ENCODE measurements at places on chromosomes 2 and 18.

DNA sequence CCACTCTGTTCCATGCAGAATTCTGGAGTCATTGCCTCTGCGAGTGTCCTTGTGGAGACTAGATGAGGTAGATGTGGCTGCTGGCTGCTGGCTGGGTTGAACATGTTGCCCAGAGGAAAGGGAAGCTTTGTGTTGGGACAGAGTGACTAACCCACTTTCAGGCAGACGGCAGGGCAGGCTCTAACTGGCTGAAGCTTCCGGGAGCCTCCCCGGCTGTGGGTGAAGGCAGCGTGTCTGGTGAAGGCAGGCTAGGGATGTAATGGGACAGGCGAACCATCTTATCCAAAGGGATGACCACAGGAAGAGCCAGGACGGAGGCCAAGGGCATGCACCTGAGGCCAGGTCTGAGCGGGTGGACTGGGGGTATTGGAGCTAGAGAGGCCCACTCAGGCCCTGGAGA is 16.0 kb downstream of the ASPRV1 start:
- H3K4me3 ChIP-seq: no peak overlapping the region
- no peak for DNase-seq
- H3K36me3 ChIP-seq: no peaks in the 10 kb centered on the region
- no peak overlapping the region for H3K27ac ChIP-seq

GRCh38 chr18:6056171-6056910 is 161.0 kb upstream of the TMEM200C start:
- DNase-seq: peak; percentile 11
- H3K4me1 ChIP-seq: peaks cover 37% of the 10 kb centered on the region
- H3K27ac ChIP-seq: peak overlapping the region; percentile 28
- no peaks in the 10 kb centered on the region for H3K27me3 ChIP-seq
- H3K4me3 ChIP-seq: no peak overlapping the region

DNA sequence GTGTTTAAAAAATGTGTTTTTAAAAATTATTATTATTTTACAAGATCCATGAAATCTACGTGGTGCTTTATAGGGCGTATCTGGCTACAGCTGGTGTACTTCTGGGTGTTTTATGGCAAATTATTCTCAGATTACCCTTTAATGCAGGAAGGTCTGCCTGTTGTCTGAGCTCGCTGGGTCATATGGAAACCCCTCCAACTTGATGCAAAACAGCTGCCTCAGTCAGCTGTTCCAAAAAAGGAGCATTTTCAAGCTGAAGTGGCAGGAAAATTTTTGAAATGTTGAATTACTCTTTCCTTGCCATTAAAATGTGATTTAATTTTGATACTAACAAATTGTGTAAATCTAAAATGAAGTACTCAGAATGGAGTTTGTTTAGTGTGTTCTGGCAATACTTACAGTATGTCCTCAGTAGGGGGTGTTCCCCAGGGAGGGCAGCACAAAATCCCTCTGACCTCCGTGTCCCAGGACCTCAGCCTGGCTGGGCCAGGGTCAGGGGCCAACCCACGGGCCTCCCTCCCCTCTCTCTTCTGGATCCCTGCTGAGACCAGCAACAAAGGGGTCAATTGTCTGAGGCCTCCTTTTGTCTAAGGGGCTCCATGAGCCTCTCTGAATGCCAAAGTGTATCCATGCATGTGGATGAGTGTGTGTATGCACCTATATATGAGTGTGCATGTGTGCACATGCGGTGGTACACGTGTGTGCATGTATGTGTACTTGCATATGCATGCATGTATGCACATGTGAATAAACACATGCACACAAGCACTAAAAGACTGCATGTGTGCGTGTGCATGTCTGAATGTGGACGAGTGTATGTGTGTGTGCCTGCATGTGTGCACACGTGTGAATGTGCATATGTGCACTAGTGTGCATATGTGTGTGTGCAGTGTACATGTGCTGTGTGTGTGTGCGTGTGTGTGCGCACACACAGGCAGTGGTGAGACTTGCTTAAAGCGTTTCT is 105.4 kb downstream of the ACOXL start:
- peak; percentile 82 for DNase-seq
- peak overlapping the region; percentile 1 for H3K27ac ChIP-seq
- no peaks in the 10 kb centered on the region for H3K36me3 ChIP-seq
- H3K4me1 ChIP-seq: peaks cover 41% of the 10 kb centered on the region
- H3K4me3 ChIP-seq: peak overlapping the region; percentile 9
- H3K27me3 ChIP-seq: no peaks in the 10 kb centered on the region

DNA sequence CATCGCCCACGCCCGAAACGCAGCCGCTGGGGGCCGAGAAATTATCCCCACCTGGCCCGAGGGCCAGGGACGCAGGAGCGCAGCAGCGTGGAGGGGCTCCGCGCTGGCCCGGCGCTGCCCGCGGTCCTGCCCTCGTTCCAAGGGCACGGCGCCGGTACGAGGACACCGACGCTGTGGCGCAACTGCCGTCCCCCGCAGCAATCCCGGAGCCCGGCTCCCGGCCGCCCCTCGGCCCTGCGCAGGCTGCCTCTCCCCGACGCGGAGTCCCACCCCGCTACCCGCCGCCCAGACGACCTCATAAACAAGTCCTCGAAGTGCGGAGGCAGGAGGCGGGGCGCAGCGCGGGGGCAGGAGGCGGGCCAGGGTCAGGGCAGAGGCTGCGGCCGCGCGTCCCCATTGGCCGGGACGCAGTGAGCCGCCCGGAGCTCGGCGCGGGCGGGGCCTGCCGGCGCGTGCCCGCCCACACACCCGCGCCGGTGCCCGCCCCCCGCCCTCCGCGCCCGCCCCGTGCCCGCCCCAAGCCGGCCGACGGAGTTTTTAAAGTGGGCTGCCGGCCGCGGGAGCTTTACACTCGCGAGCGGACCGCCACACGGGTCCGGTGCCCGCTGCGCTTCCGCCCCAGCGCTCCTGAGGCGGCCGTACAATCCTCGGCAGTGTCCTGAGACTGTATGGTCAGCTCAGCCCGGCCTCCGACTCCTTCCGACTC is at the start of gene EPAS1:
EPAS1 (plus strand) TSS at position 568 of the 706 bp plus-strand sequence. CDS start 505 bp downstream, outside the sequence.
- peaks cover 8% of the 10 kb centered on the region for H3K4me1 ChIP-seq
- no peaks in the 10 kb centered on the region for H3K36me3 ChIP-seq
- H3K27ac ChIP-seq: no peak within 1 kb of the TSS
- DNase-seq: peak; percentile 81

GRCh38 chr18:76451396-76452331 is 43.4 kb downstream of the ZNF516 start:
- H3K27me3 ChIP-seq: no peaks in the 10 kb centered on the region
- peaks cover 2% of the 10 kb centered on the region for H3K36me3 ChIP-seq
- peak overlapping the region; percentile 67 for H3K27ac ChIP-seq

DNA sequence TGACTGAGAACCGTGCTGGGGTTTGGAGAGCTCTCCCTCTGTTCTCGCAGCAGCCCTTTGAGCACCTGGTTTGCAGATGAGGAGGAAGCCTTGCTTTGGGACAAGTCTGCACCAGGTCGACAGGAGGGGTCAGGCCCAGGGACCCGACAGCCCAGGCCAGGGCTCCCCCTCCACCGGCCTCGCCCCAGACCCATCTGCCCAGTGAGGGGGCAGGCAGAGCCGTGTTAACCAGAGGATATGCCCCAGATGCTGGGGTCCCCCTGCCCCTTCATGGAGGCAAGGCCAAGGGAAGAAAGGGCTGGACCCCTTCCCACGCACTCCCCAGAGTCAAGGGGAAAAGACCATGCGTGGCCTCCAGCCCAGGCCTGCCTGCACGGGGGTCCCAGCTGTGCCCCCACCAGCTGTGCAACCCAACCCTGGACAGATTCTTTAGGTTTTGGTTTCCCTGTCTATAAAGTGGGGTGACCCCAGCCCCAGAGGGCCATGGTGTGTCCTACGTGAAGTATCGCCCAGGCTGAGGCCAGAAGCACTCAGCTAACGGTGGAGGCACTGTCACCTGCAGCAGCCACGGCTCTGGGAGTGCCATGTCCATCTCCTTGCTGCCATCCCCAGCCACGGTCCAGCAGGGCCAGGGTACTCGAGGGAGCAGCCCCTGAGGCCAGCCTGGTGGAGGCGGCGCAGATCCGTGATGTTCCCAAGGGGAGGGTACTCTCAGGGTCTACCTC is 4.8 kb upstream of the SNED1 start:
- no peaks in the 10 kb centered on the region for H3K27me3 ChIP-seq
- no peak overlapping the region for H3K27ac ChIP-seq
- no peak for DNase-seq
- H3K36me3 ChIP-seq: no peaks in the 10 kb centered on the region
- peaks cover 7% of the 10 kb centered on the region for H3K4me1 ChIP-seq
- no peak overlapping the region for H3K4me3 ChIP-seq

GRCh38 chr2:159292157-159292556 is 5.7 kb upstream of the WDSUB1 start:
- no peak overlapping the region for H3K4me3 ChIP-seq
- peaks cover 3% of the 10 kb centered on the region for H3K4me1 ChIP-seq
- H3K36me3 ChIP-seq: no peaks in the 10 kb centered on the region
- no peak overlapping the region for H3K27ac ChIP-seq

GRCh38 chr2:39484620-39485495 is 47.8 kb upstream of the MAP4K3 start:
- DNase-seq: no peak
- no peak overlapping the region for H3K4me3 ChIP-seq
- H3K27ac ChIP-seq: no peak overlapping the region
- H3K4me1 ChIP-seq: peaks cover 10% of the 10 kb centered on the region
- H3K27me3 ChIP-seq: no peaks in the 10 kb centered on the region
- no peaks in the 10 kb centered on the region for H3K36me3 ChIP-seq

- peaks cover 3% of the 10 kb centered on the region for H3K4me1 ChIP-seq
- H3K27ac ChIP-seq: no peak overlapping the region
- DNase-seq: no peak
- H3K27me3 ChIP-seq: no peaks in the 10 kb centered on the region
Measured at GRCh38 chr2:100645695-100646429, 83.1 kb downstream of the PDCL3 start.

DNA sequence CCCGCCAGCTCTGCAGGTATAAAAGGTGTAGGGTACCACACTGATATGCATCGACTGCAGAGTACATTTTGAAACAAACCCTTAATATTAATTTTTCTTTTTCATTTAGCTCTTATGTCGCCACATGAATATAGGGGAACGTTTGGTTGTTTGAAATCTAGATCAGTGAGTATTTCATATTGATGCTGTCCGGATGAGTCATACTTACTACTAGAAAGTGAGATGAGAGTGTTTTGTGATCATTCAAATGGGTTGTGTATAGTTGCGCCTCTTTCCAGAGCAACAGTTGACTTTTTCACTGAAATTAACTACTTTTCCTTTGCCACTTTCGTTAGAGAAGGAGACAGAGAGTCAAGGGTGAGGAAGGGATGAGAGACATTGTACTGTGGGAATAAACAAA is 24.6 kb downstream of the NPAS2 start:
- H3K27ac ChIP-seq: no peak overlapping the region
- H3K4me3 ChIP-seq: no peak overlapping the region
- no peak for DNase-seq
- H3K36me3 ChIP-seq: no peaks in the 10 kb centered on the region
- no peaks in the 10 kb centered on the region for H3K27me3 ChIP-seq

DNA sequence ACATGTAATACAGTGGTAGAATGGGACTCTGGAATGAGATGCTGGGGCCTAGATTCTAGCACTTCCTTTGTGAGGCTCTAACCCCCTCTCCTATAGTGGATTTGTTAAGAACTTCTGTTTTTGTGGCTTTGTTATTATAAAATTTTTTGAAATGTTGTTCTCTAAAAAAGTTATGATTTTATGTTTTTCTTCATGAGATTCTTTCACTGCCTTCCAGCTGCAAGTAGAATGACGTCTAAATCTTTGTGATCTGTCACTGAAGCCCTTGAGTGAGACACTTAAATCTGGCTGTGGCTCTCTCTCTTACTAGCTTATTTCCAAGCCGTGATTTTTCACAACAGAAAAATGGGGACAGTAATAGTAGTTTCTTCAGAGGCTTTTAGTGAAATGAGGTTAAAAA is 1.6 kb downstream of the CASP8 start:
- H3K36me3 ChIP-seq: no peaks in the 10 kb centered on the region
- no peak for DNase-seq
- H3K27me3 ChIP-seq: no peaks in the 10 kb centered on the region
- no peak overlapping the region for H3K4me3 ChIP-seq
- no peak overlapping the region for H3K27ac ChIP-seq

GRCh38 chr2:7480431-7480830 is 563.2 kb downstream of the RNF144A start:
- no peak for DNase-seq
- no peaks in the 10 kb centered on the region for H3K4me1 ChIP-seq
- no peaks in the 10 kb centered on the region for H3K36me3 ChIP-seq
- no peaks in the 10 kb centered on the region for H3K27me3 ChIP-seq
- H3K27ac ChIP-seq: no peak overlapping the region

GRCh38 chr18:49778826-49779465 is 34.4 kb downstream of the ACAA2 start:
- peaks cover 45% of the 10 kb centered on the region for H3K36me3 ChIP-seq
- no peak overlapping the region for H3K27ac ChIP-seq
- no peak for DNase-seq
- no peaks in the 10 kb centered on the region for H3K4me1 ChIP-seq
- H3K27me3 ChIP-seq: no peaks in the 10 kb centered on the region
- H3K4me3 ChIP-seq: no peak overlapping the region

- no peaks in the 10 kb centered on the region for H3K36me3 ChIP-seq
- H3K27ac ChIP-seq: no peak overlapping the region
- H3K4me3 ChIP-seq: no peak overlapping the region
- peaks cover 7% of the 10 kb centered on the region for H3K4me1 ChIP-seq
- DNase-seq: no peak
Measured at GRCh38 chr2:64931246-64932115, 57.7 kb upstream of the SLC1A4 start.

DNA sequence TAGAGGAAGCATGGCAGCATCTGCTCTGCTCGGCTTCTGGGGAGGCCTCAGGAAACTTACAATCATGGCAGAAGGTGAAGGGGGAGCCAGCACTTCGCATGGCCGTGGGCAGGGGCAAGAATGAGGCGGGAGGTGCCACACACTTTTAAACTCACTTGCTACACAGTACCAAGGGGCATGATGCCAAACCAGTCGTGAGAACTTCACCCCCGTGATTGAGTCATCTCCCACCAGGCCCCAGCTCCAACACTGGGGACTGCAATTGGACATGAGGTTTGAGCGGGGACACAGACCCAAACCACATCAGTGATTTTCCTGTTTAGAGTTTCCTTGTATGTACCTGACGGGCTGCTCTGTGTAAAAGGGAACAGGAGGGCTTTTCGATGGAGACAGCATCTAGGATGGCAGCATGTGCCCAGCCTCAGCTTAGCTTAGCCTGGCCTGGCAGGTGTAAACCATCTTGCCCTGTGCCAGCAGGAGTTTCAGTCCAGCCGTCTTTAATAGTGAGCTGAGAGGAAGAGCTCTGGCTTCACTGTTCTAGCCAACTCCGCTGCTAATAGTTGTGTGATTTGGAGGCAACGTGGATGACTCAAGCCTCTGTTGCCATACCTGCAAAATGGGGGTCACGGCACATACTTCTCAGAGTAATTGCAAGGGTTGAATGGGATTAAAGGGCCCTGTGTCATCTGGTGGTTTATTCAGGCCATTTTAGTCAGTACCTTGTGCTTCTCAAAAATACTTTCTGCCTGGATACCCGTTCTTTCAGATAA is 101.8 kb downstream of the ASAP2 start:
- DNase-seq: no peak
- no peaks in the 10 kb centered on the region for H3K4me1 ChIP-seq
- H3K36me3 ChIP-seq: no peaks in the 10 kb centered on the region
- H3K27me3 ChIP-seq: no peaks in the 10 kb centered on the region

GRCh38 chr2:65583061-65583460 is 150.7 kb upstream of the SPRED2 start:
- DNase-seq: no peak
- no peak overlapping the region for H3K27ac ChIP-seq
- peaks cover 9% of the 10 kb centered on the region for H3K4me1 ChIP-seq
- no peaks in the 10 kb centered on the region for H3K27me3 ChIP-seq
- H3K36me3 ChIP-seq: no peaks in the 10 kb centered on the region
- H3K4me3 ChIP-seq: no peak overlapping the region

- DNase-seq: no peak
- no peak overlapping the region for H3K4me3 ChIP-seq
- no peaks in the 10 kb centered on the region for H3K36me3 ChIP-seq
- H3K27ac ChIP-seq: no peak overlapping the region
Measured at GRCh38 chr2:9152975-9153642, 53.5 kb upstream of the ASAP2 start.
